ENCODE measurements at places on chromosomes 16 and 17. TPM values are rescaled to one million over a fixed set of nuclear protein-coding genes. Genes with fewer than 3 reads are reported as not detected.

DNA sequence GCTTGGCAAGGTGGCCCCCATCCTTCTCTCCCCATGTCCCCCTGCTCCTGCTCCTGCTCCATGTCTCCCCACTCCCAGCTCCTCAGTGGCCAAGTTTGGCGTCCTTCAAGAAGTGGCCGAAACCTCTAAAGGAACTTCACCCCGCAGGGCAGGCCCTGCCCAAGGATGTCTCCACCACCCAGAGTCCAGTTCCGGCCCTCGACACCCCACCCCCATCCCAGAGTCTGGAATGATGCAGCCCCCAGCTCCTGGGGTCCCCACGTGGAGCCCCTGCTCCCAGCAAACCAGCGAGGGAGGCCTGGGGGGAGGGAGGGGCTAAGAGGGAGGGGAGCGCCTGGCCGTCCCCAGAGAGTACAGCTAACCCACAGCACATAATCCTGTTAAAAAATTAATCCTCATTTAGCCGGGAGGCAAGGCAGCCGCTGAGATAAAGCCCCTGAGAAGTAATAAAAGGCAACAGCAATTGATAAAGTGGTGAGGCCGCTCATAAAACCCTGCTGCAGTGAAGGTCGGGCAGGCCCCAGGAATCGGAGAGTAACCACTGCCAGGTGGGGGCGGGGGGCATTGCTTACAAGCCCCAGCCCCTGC, 9.9 kb upstream of the ENPP7 start:
- no peak for DNase-seq

DNA sequence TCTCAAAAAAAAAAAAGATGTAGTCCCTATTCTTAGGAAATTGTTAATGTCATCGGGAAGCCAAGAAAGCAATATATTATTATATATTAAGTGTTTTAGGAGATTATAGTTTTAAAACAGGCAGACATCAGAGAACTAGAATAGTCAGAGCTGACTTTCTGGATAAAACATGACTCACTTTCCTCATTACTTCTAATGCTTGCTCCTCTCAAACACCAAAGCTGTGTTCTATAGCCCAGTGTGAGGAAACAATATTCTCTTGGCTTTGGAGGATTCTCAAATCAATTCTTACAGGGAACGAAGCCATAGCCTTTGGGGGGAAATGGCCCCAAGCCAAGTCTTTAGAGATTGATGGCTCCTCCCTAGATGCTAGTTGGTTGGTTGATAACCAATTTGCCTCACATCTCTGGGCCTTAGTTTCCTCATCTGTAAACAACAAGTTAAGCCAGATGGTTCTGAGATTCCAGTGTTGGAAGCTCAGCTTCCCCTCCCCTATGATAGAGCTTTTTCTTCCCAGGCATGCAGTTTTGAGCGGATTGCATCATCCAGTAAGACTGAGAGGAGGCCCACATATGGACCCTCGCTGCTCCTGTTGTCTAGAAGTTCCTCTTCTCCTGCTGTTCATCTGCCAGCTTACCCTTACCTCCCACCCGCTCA, 12.4 kb downstream of the NMT1 start:
- DNase-seq: no peak

GRCh38 chr17:49402706-49403105, 12.0 kb downstream of the PHB1 start:
- DNase-seq: no peak

DNA sequence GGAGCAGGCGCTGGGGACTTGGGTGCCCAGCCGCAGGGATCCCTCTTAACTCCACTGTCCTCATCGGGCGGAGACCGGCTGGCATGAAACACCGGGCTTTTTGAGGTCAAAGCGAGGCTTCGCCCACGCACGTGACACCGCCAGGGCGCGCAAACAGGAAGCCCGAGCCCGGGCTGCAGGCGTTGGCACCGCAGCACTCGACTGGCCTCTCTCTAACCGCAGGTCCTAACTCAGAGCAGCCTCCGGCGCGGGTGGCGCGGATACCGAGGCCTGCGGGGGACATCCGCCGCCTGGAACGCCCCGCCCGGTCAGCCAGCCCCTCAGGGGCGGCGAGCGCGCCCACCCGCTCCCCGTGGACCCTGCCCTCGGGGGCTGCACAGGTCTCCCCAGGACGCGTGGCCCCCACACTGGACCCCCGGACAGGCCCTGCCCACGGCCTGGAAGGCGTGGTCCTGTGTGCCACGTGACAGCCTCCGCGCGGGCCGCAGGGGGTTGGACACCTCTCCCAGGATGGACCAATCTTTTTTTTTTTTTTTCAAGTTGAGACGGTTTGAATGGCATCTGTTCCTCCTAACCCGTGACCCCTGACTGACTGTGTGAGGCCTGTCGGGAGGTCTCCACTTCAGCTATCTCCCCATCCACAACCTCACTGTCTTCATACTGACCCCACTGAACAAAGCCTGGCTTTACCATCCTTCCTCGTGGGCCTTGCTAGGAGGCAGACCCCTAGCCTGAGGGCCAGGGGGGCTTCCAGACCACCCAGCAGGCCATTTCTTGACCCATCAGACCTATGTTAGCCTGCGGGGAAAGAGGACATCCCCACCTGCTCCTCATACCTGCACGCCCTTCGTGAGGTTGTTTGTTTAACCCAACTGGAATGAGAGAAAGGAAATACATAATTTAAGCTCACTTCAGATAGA, 8.4 kb upstream of the SLC47A2 start:
- peak; percentile 51 for DNase-seq

DNA sequence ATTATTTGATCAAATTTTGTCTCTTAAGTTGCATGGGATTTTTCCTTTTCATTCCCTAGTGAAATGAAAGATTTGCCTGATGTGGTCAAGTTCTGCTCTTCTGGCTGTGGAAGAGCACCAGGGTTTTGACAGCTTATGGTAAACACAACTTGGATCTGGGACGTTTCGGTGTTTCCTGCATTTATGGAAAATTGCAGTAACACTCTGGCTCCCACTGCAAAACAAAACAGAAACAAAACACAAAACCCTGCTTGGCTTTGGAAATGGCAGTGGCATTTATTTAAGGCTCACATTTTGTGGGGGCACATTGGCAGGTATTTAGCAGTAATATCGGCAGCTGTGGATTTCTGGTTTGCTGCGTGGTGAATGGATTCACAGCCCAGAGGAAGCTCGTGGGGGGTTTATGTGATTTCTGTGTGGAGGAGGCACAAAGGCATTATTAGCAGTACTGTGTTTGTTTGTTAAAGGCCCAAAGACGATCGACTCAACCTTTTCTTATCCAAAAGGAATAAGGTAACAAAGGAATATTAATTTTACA, 377.8 kb downstream of the SNX29 start:
- no peak for DNase-seq

DNA sequence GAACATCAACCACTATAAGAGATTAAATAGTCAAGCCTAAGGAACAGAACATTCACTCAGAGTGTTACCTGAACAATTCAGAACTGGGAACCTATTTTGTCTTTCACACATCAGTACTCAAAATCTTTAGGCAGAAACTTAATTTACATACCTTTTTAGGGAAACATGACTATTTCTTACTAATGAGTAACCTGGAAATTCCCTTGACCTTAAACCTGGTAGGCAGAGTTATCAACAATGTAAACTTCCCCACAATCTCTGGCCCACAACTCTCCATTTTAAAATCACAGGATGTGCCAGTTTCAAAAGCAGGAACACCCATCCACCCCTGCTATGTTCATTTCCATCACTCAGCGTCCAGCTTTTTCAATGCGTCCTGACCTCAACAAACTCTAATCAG, 132.9 kb upstream of the ANKFN1 start:
- DNase-seq: no peak

The MYH1 gene
- not detected for polyA plus RNA-seq

The PMP22 gene
- polyA plus RNA-seq: 45.6 TPM

The SENP3 gene
- 29.0 TPM for polyA plus RNA-seq
